Stimulated activated CD4-positive, alpha-beta T cell treated with anti-CD3 and anti-CD28 coated beads, Interleukin-12 subunit alpha, Interleukin-12 subunit beta, amount 100 ng/mL, for 24 hours (primary cell): ENCODE measurements at places on chromosomes 1 and 21.

GRCh38 chr21:32463367-32463766 is 50.9 kb downstream of the EVA1C start:
- no peak for DNase-seq

DNA sequence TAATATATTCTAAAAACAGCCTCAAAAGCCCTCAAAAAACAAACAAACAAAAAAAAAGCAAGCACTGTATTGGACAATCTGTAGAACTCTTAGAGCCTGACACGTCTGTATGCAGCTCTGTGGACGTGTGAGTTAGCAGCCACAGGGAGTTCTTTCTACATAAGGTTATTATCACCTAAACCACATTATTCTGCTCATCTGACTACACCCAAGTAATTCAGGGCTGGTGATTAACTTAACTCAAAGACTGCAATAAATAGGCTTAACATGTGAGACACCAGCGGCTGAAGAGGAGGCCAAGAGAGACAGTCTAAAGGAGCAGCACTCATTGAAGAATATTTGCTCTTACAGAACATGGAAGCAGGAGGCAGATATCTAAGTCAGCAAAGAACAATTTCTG is 316.0 kb downstream of the VAV3 start:
- no peak for DNase-seq

DNA sequence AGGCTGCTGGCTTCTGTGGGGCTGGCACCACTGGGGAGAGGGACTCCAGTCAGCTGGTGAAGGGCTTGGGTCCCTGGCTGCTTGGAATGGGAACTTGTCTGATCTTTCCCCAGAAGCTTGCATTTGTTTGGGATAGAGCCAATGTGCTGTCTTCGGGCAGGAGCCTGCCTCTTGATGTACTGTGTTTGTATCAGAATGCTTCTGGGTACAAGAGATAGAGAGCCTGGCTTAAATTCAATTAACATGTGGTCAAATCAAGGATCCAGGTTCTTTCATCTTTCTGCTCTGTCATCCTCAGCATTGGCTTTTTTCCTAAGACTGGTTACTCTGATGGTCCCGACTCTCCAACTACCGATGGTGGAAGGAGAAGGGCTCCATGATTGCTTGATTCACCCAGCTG is 16.0 kb upstream of the PROK1 start:
- no peak for DNase-seq

- DNase-seq: no peak
Observed at GRCh38 chr1:29256394-29256793, 20.1 kb downstream of the PTPRU start.

- DNase-seq: no peak
Observed at GRCh38 chr1:220430059-220430458, 97.9 kb upstream of the MARK1 start.

GRCh38 chr1:171166361-171166760 is 18.7 kb upstream of the FMO2 start:
- no peak for DNase-seq

DNA sequence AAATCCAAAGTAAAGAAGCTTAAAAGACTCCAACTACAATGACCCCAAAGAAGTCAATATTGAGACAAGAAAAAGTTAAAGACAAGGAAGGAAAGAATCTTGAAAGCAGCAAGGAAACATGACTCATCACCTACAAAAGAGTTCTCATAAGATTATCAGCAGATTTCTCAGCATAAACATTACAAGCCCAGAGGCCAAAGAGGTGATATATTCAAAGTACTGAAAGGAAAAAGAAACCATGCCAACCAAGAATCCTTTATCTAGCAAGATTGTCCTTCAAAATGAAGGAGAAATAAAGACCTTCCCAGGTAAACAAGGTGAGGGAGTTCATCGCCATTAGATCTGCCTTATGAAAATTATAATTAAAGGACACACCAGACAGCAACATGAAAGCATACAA is 49.8 kb downstream of the CSMD2 start:
- no peak for DNase-seq

GRCh38 chr1:46012236-46012635 is 120.2 kb downstream of the PIK3R3 start:
- DNase-seq: no peak

DNA sequence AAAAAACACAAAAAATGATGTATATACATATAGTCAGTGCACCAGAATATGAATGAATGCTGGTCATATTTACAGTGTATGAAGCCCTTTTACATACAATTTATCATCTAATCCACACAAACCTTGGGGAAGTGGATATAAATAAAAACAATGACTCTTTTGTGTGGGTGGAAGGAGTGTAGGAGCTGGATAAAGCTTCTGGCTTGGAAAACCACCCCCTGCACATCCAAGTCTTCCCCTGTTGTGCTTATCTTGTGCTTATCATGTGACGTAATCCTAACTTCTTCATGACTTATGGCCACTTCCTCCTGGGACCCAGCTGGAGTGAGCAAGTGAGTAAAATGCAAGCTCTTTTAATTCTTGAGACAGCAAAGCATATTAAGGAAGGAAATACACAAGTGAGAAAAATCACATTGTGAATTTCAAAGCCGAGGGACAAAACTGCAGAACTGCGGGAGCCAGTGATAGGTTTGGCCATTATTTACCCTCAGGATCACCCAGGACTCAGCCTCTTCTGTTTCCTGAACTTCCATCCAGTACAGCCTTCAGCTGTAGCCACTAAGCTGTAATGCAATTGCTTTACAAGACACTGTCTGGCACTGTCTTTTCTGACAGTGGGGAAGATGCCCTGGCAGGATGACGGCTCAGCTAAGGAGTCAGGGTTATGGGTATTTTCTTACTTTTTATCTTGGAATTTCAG is 104.0 kb upstream of the PPM1J start:
- no peak for DNase-seq
